Prostate gland (tissue), 2 donors: ENCODE measurements at places on chromosomes 4 and X. TPM values are rescaled to one million over a fixed set of nuclear protein-coding genes. Genes with fewer than 3 reads are reported as not detected.

GRCh38 chr4:3209551-3210325, 39.2 kb upstream of the MSANTD1 start:
- no peaks in the 10 kb centered on the region for H3K4me1 ChIP-seq
- DNase-seq = no peak
- H3K36me3 ChIP-seq = peaks cover 25% of the 10 kb centered on the region

DNA sequence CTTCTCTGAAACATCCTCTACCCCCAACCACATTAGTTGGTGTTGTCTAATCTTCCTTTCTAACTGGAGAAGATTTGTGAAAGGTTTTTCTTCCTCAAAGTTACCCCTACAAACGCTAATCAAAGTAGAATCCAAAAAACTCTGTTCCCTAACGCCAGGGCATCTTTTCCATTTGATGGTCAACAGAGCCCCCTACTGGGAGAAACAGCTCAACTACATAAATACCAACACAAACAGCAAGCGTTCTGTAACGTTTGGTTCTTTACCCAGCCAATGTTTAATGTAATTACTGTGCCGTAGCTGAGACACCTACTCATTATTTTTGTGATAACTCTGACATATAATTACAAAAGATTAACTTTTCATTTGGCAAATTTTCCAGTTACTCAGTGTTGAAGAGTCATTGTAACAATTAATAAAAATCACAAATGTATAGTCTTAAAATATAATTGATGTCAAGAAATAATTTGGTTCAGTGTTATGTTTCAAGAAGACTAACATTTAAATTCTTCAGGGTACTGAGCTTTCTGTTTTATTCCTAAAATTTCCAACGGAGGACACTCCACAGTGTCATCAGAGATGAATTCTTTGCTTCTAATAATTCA, 94.9 kb upstream of the TBC1D9 start:
- H3K27me3 ChIP-seq = no peaks in the 10 kb centered on the region
- peak; percentile 56 for DNase-seq
- H3K27ac ChIP-seq = no peak overlapping the region
- H3K4me3 ChIP-seq = no peak overlapping the region

DNA sequence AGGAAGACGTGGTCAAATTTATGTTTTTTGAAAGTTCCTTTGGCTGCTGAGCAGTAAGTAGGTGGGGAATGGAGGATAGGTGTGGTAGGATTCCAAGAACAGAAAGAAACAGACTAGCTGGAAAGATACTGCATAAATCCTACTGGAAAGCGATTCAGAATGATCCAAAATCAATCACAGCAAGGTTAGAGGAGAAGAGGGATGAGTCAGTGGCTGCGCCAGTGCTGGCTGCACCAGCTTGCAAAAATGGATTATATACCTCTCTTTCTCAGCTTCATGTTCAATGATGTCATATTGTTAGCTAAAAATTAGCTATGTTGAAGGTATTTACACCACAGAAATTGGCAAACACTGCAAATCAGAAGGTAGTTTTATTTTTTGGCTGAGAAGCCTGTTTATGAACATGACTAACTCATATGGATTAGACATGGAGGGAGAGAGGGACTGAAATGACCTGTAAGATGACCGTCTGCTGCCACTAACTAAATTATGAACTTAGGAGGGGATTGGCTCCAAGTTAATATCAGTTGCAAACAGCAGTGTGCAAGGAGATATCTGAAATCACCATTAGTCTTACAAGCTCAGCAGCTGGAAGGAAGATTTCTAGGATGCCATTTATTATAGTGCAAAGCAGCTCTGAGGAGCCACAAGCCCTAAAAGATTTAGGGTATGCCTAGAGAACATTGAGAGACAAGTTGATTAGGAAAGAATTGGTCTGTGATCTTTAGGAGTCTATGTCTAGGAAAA, 405.3 kb downstream of the MID1IP1 start:
- DNase-seq = no peak
- H3K27ac ChIP-seq = no peak overlapping the region
- H3K36me3 ChIP-seq = no peaks in the 10 kb centered on the region
- no peaks in the 10 kb centered on the region for H3K27me3 ChIP-seq
- no peak overlapping the region for H3K4me3 ChIP-seq
- no peaks in the 10 kb centered on the region for H3K4me1 ChIP-seq

DNA sequence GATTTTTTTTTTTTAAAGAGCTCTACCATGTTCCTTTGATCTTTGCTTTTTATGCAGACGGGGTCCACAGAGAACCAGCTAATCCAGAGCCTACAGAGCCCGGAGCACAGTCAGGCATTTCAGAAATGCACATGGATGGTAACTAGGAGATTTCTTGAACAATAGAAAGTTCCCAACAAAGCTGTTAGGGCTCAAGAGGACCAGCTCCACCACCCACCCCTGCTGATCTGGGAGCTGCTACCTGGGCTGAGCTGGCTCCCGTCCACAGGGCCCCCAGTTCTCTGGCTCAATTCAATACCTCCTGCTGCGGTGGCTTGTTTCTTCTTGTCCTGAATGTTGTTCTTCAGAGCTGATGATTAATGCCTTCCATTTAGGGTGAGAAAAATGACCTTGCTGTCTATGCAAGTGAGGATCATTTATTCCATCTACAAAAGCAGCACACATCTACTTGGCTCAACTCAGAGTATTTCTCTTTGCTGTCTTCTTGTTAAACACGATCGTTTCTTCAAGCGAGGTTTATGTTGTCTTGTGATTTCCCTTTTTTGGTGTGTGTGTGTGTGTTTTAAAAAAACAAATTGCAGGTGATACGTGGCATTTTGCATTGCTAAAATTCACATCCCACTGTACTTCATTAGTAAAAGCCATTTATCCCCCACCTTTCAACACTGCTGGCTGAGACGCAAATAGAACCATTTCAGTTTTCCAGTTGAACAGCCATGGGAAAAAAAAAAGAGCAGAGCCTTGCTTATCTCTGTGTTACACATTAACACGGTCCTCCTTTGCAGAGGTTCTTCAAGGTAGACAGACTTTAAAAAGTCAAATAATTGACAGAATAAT, 31.3 kb downstream of the IGFBP7 start:
- H3K4me3 ChIP-seq = no peak overlapping the region
- H3K27me3 ChIP-seq = no peaks in the 10 kb centered on the region
- H3K4me1 ChIP-seq = no peaks in the 10 kb centered on the region
- peak overlapping the region; percentile 63 for H3K27ac ChIP-seq

- H3K27ac ChIP-seq = no peak overlapping the region
- H3K27me3 ChIP-seq = no peaks in the 10 kb centered on the region
- H3K4me3 ChIP-seq = no peak overlapping the region
- DNase-seq = no peak
Measured at GRCh38 chrX:131306601-131307000, 17.5 kb upstream of the IGSF1 start.

DNA sequence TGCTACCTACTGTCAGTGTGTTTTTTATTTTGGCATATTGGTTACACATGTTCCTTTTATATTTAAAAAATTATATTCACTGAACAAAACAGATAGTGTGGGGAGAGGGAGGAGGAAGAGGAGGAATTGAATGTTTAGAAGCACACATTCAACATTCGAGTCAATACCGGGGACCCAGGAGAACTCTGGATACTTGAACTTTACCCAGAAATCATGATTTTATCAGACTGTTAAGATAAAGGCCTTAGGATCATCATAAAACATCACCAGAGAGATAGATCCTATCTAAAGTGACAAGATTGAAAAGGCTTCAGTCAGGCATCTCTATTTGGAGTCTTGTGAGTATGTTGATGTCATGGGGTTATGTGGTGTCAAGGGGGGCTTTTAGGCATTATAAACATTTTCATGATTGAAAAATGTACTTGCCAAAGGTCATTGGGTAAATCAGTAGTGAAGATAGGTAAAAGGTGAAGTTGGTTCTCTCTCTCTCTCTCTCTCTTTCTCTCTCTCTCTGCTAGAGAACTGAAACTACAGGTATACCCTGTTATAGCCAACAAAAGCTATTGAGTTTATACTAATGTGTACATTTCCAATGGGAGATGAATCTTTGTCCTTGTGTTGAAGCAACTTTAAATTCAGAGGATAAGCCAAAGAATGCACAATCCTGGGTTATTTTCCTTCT, 16.9 kb upstream of the RGN start:
- DNase-seq = no peak
- no peaks in the 10 kb centered on the region for H3K4me1 ChIP-seq
- H3K4me3 ChIP-seq = no peak overlapping the region
- no peaks in the 10 kb centered on the region for H3K36me3 ChIP-seq
- no peaks in the 10 kb centered on the region for H3K27me3 ChIP-seq

Gene STK32B
- 0.09 TPM for total RNA-seq

DNA sequence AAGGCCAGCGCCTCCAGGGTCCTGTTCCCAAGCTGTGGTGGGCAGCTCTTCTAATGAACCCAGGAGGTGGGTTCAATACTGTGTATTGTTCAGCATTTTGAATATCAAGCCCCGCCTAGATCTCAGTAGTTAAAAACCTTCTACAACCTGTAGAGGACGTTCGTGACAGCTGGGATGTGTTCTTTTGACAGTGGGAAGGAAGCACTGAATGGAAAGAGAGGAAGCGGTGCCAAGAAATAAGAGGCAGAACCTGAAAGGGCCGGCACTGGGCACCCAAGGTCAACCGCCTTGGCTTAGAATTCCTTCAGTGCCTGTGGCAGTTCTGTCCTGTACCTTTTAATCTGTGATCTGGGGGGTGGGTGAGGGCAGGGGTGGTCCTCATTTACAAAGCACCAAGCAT, 73.1 kb downstream of the CC2D2A start:
- H3K36me3 ChIP-seq = no peaks in the 10 kb centered on the region
- no peaks in the 10 kb centered on the region for H3K4me1 ChIP-seq
- no peak overlapping the region for H3K27ac ChIP-seq
- DNase-seq = no peak
- H3K27me3 ChIP-seq = no peaks in the 10 kb centered on the region

Gene CDKL2
- total RNA-seq = not detected

Gene ETDB
- total RNA-seq = not detected

GRCh38 chr4:158766434-158767044, 2.3 kb upstream of the FNIP2 start:
- H3K4me1 ChIP-seq = no peaks in the 10 kb centered on the region
- DNase-seq = no peak
- H3K27ac ChIP-seq = no peak overlapping the region
- no peaks in the 10 kb centered on the region for H3K36me3 ChIP-seq
- no peaks in the 10 kb centered on the region for H3K27me3 ChIP-seq

DNA sequence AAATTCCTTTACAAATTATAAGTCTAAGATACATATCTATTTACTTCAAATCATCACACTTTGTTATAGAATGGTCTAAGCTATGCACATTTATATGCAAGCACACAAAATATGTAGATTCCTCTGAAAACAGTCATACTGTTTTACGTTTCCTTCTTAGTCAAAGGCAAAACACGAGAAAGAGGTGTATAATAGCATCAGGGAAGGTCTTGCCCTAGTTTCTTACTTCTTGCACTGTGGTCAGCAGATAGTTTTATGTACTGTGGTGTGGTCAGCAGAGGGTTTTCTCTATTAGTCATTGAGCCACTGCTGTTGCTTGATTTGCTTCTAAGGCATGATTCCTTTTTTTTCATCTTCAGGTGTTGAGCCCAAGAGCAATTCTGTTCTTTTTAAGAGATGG, 117.7 kb downstream of the ADAM29 start:
- no peaks in the 10 kb centered on the region for H3K36me3 ChIP-seq
- no peak overlapping the region for H3K4me3 ChIP-seq
- H3K27me3 ChIP-seq = no peaks in the 10 kb centered on the region

GRCh38 chrX:50442426-50443116, 28.1 kb downstream of the DGKK start:
- H3K36me3 ChIP-seq = no peaks in the 10 kb centered on the region
- no peak for DNase-seq
- H3K27me3 ChIP-seq = no peaks in the 10 kb centered on the region
- no peak overlapping the region for H3K4me3 ChIP-seq
- H3K4me1 ChIP-seq = no peaks in the 10 kb centered on the region
- no peak overlapping the region for H3K27ac ChIP-seq

DNA sequence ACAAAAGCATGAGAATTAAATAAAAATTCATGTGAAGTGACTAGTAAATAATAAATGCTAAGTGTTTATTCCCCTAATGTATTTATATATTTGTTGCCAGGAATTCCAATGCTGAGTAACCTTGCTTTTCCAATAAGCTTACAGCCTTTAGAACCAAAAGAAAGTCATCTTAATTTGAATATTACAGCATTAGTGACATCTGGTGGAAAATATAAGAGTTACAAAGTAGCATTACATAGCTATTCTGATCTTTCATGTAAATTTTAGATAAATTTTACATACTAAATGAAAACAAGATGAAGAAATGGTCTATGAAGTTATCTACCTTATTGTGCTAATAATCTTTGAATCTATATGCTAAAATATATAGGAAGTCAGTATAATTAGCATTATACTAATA, 10.4 kb downstream of the MAD2L1 start:
- H3K27ac ChIP-seq = no peak overlapping the region
- H3K36me3 ChIP-seq = no peaks in the 10 kb centered on the region
- no peak overlapping the region for H3K4me3 ChIP-seq
- no peaks in the 10 kb centered on the region for H3K27me3 ChIP-seq
- H3K4me1 ChIP-seq = no peaks in the 10 kb centered on the region

Gene TBC1D19
- total RNA-seq = 19.9 TPM

Gene SOD3
- 300 TPM for total RNA-seq

DNA sequence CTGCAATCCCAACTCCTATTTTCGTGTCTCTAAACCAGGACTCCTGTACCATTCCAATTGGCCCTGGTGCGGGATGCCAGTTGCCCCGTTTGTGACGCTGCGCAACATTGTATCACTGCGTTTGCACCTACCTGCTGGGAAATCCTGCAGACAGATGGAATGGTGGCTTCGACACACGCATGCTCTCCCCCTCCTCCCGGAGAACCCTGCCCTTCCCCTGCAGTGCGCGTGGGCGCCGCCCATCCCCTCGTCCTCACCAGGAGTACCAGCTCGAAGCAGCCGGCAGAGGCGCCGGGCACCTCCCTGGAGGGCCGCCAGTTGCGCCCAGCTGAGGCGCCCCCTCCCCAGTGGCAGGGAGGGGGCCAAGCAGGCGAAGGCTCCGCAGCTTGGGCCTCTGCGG, 1.4 kb downstream of the DGKK start:
- DNase-seq = no peak
- no peaks in the 10 kb centered on the region for H3K27me3 ChIP-seq
- H3K4me1 ChIP-seq = no peaks in the 10 kb centered on the region
- H3K36me3 ChIP-seq = no peaks in the 10 kb centered on the region
- no peak overlapping the region for H3K4me3 ChIP-seq

GRCh38 chr4:40479378-40479777, 144.2 kb downstream of the CHRNA9 start:
- no peak overlapping the region for H3K27ac ChIP-seq
- no peaks in the 10 kb centered on the region for H3K4me1 ChIP-seq
- H3K36me3 ChIP-seq = no peaks in the 10 kb centered on the region
- H3K4me3 ChIP-seq = no peak overlapping the region
- no peaks in the 10 kb centered on the region for H3K27me3 ChIP-seq
- no peak for DNase-seq

- no peak overlapping the region for H3K4me3 ChIP-seq
- DNase-seq = no peak
- H3K4me1 ChIP-seq = no peaks in the 10 kb centered on the region
- H3K27ac ChIP-seq = no peak overlapping the region
- H3K36me3 ChIP-seq = no peaks in the 10 kb centered on the region
Measured at GRCh38 chrX:29478336-29479069, 736.9 kb upstream of the MAGEB2 start.

DNA sequence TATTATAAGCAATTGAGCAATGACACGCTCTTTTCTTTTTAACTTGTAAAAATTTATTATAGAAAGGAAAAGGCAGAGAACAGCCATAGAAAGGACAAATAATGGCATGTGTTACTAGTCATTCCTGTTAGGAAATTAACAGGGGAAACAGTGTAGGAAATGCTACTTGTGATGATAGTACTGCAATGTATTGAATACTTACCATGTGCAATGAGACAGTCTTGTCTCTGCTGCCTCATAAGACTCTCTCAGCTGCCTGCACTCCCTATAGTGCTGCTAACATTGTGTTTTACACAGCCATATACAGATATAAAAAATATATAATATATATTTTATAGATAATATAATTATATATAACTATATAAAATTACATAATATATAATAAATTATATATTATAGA, 62.3 kb upstream of the SHOX start:
- H3K27me3 ChIP-seq = no peaks in the 10 kb centered on the region
- DNase-seq = no peak

Gene FAM47A
- 0.17 TPM for total RNA-seq

Gene TMPRSS11A
- 0.18 TPM for total RNA-seq
